ENCODE measurements at places on chromosomes 5 and 9. TPM values are rescaled to one million over a fixed set of nuclear protein-coding genes. Genes with fewer than 3 reads are reported as not detected.

DNA sequence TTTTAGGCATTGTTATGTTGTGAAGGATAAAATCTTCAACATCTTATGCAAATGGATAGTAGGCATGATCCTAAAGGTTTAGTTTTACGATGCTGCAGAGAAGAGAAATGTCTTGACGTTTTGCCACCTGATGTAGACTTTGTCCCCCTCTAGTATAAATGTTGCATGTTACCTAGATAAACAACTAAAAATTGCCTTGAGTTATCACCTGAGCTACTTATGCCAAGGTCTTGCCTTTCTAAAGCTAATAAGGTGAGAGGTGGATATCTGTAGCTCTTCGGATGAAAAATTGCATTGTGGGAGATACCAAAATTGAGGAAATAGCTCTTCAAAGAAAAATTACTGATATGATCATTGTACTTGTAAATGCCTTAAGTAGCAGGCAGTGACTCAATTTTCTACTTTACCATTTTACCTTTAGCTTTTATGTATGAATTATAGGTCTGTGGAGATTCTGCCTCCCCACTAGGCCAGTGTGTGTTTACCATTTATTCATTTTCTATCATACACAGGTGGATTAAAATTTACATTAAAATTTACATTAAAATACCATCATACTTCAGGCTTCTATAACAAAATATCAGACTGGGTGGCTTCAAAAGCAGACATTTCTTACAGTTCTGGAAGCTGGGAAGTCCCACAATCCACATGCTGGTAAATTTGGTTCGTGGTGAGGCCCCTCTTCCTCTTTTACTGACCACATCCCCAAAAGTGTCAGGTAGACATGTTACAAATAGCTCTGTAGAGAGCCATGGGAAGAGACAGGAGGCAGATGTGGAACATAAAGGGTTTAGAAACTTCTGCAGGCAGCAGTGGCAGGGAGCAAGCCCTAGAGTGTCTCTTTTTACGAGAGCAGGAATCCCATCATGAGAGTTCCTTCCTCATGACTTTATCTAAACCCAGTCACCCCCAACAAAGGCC lies 100.7 kb upstream of the ERBIN start:
- H3K27me3 ChIP-seq, result no peaks in the 10 kb centered on the region
- no peaks in the 10 kb centered on the region for H3K4me1 ChIP-seq
- peaks cover 5% of the 10 kb centered on the region for H3K36me3 ChIP-seq
- no peak overlapping the region for H3K27ac ChIP-seq
- no peak for DNase-seq

GRCh38 chr5:139682016-139682975 lies 34.1 kb downstream of the CXXC5 start:
- H3K4me1 ChIP-seq, result peaks cover 3% of the 10 kb centered on the region
- no peaks in the 10 kb centered on the region for H3K27me3 ChIP-seq
- DNase-seq, result no peak
- peaks cover 82% of the 10 kb centered on the region for H3K36me3 ChIP-seq

DNA sequence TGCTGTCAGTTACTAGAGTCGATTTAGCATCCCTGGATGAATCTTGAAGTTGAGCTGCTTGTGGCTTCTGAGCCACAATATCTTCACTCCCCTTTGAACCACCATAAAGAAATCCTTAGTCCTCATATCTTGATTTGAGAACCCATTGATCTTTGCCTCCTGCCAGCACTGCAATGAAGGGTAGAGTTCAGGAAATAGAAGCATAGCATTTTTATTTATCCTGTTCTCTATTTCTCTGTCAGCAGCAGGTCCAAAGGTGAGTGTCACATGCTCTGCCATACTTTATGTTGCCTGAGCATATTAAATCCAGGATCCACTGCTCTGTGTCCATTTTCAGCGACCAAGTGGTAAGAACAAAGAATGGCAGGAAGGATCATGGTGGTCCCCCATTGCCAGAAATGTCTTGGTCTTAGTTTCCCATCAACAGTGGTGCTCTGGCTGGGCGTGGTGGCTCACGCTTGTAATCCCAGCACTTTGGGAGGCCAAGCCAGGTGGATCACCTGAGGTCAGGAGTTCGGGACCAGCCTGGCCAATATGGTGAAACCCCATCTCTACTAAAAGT lies 80.2 kb upstream of the PANK3 start:
- no peak for DNase-seq
- no peak overlapping the region for H3K4me3 ChIP-seq
- peaks cover 18% of the 10 kb centered on the region for H3K4me1 ChIP-seq

DNA sequence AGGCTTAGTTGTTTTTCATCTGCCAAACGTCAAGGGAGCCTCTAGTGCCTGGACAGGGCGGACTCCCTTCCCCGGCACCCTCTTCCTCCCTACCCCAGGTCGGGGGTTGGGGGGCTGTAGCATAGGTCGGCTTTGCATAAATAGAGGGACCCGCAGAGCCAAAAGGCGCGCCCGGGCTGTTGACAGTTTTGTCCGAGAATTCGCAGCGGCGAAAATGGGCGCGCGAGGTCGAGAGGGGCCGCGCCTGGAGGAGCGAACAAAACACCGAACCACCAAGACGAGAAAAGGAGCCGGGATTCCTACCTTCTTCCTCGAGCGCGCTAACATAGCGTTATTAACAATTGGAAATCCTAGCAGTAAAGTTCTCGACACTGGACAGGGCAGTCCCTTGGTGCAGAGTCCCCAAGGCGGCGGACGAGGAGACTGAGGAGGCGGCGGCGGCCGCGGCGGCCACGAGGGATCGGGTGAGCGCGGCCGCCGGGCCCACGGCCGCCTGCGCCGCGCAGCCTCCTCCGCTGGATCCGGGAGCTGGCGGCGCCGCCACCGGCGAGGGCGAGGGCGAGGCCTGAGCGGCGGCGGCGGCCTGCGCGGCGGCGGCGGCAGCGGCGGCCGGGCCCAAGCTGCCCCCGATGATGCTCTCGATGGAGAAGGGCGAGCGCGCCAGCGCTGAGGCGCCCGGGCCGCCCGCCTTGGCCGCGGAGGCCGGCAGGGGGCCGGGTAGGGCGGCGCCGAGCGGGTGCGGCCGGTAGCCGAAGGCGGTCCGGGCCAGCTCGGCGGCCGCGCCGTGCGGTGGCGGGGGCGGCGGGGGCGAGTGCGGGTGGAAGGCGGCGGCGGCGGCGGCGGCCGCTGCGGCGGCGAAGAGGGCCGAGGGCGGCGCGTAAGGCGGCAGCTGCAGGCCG lies 1.7 kb downstream of the FOXD1 start:
- H3K27me3 ChIP-seq, result peaks cover 53% of the 10 kb centered on the region
- peak overlapping the region; percentile 23 for H3K4me3 ChIP-seq
- no peaks in the 10 kb centered on the region for H3K36me3 ChIP-seq
- no peak overlapping the region for H3K27ac ChIP-seq

GRCh38 chr5:69136293-69136692 lies 30.7 kb upstream of the CCNB1 start:
- no peaks in the 10 kb centered on the region for H3K27me3 ChIP-seq
- no peak for DNase-seq
- H3K36me3 ChIP-seq, result peaks cover 5% of the 10 kb centered on the region
- H3K4me1 ChIP-seq, result no peaks in the 10 kb centered on the region
- no peak overlapping the region for H3K4me3 ChIP-seq
- no peak overlapping the region for H3K27ac ChIP-seq

GRCh38 chr5:29588236-29588635 lies 1605.2 kb upstream of the CDH6 start:
- no peak overlapping the region for H3K27ac ChIP-seq
- H3K36me3 ChIP-seq, result no peaks in the 10 kb centered on the region

Gene TCF7
- 12.6 TPM for total RNA-seq

Gene IL13
- total RNA-seq, result not detected

DNA sequence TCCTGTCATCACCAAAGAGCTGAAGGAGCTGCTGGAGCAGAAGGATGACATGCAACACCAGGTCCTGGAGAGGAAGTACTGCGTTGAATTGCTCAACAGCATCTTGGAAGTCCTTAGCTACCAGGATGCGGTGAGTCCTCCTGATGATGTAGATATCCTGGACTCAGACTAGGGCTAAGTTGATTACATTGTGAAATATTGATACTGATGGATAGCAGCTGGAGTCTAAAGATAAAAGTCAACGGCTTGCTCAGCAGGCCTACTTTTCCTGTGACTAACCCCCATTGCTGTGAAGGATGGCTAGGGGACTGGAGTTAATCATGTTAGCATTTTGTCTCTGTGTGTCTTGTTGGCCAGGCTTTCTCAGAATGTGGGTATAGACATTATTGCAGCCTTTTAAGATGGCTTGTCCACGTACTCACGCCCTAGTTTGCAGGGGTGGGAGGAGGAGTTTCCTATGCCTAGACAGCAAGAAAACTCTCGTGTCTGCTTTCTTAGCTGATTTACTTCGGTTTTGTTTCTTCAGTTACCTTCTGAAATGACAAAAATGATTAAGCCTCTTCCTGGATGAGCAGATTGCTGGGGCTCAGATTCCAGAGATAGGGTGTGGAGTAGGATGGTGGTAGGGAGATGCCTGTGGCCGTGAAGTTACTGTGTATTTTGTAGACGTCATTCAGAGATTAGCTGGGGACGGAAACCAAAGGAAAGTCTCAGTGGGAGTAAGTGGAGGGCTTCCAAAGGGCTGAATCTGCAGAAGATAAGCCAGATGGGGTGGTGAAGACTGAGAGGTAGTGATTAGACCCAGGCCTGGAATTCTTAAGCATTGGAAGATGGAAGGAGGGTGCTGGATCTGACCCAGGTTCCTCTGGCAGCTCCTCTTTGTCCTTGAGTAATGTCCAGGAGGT lies 166.3 kb downstream of the DOCK2 start:
- peak; percentile 70 for DNase-seq
- H3K36me3 ChIP-seq, result no peaks in the 10 kb centered on the region
- H3K27me3 ChIP-seq, result no peaks in the 10 kb centered on the region
- H3K4me1 ChIP-seq, result peaks cover 16% of the 10 kb centered on the region
- no peak overlapping the region for H3K4me3 ChIP-seq

DNA sequence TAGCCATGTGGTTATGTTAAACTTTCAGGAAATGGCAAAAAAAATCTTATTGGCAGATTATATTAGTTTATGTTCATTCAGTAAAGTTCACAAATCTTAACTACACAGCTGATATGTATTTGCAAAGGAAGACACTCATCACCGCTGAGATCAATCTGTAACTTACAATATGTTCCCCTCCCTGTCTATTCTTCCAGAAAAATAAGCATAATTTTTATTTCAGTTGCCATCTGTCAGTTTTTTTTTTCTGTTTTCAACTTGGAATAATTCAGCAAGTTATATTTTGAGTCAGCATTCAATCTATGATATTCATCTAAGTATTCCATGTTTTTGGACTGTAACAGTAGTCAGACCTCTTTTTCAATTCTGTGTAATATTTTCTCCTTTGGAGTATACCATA lies 1019.9 kb upstream of the PTPRD start:
- H3K4me3 ChIP-seq, result no peak overlapping the region
- H3K27me3 ChIP-seq, result no peaks in the 10 kb centered on the region
- no peak overlapping the region for H3K27ac ChIP-seq
- no peak for DNase-seq
- no peaks in the 10 kb centered on the region for H3K4me1 ChIP-seq
- H3K36me3 ChIP-seq, result no peaks in the 10 kb centered on the region

Gene CERCAM
- total RNA-seq, result 24.0 TPM

Gene CDKN2A
- total RNA-seq, result not detected

- H3K4me3 ChIP-seq, result no peak overlapping the region
- H3K36me3 ChIP-seq, result no peaks in the 10 kb centered on the region
- H3K27ac ChIP-seq, result no peak overlapping the region
- no peaks in the 10 kb centered on the region for H3K27me3 ChIP-seq
Measured at GRCh38 chr5:173758676-173759075, 129.5 kb upstream of the CPEB4 start.

Gene SIGMAR1
- total RNA-seq, result 55.8 TPM

GRCh38 chr5:178931846-178932760 lies 8.9 kb upstream of the ZNF454 start:
- H3K4me3 ChIP-seq, result no peak overlapping the region
- H3K27ac ChIP-seq, result no peak overlapping the region
- no peak for DNase-seq
- H3K27me3 ChIP-seq, result no peaks in the 10 kb centered on the region
- no peaks in the 10 kb centered on the region for H3K36me3 ChIP-seq
